A549 treated with Mapracorat at 1 μM for 4 hours (cell line): ENCODE measurements at places on chromosomes 6 and 20. TPM values are rescaled to one million over a fixed set of nuclear protein-coding genes. Genes with fewer than 3 reads are reported as not detected.

The OPRM1 gene
- not detected in 5 replicates for total RNA-seq

The FAM217A gene
- not detected in 5 replicates for total RNA-seq

The C6orf163 gene
- 0.18 to 0.46 TPM (median 0.24 TPM) in 3 of 5 replicates, not detected in the others for total RNA-seq

The TFAP2B gene
- total RNA-seq, result not detected in 5 replicates

The PHACTR1 gene
- total RNA-seq, result not detected in 5 replicates

The TMEM244 gene
- total RNA-seq, result not detected in 5 replicates
